AG08396 (cell line): ENCODE measurements at places on chromosomes 2 and 18.

DNA sequence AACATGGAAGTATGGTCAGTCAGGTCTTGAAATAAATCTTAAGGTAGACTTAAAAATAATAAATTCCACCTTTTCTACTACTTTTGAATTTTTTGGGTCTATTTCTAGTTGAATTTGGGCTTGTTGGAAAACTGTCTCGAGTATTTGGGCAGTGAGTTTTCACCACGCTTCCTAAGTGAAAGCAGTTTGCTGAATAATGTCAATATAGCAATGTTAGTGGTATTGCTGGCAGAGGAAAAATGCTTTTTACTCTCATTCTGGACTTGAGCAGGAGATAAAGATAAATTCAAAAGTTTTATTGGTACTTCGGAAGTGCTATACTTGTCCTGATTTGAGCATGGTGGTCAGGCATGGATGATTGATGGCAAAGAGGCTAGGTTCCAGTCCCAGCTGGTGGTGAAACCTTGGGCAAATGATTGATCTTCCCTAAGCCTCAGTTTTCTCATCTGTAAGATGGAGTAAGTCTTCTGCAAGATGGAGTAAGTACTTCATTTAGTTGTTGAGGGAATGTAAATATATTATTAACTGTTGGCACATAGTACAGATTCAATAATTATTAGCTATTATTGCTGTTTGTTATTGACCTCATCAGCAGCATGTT is 503.5 kb upstream of the ZEB2 start:
- no peak for DNase-seq

DNA sequence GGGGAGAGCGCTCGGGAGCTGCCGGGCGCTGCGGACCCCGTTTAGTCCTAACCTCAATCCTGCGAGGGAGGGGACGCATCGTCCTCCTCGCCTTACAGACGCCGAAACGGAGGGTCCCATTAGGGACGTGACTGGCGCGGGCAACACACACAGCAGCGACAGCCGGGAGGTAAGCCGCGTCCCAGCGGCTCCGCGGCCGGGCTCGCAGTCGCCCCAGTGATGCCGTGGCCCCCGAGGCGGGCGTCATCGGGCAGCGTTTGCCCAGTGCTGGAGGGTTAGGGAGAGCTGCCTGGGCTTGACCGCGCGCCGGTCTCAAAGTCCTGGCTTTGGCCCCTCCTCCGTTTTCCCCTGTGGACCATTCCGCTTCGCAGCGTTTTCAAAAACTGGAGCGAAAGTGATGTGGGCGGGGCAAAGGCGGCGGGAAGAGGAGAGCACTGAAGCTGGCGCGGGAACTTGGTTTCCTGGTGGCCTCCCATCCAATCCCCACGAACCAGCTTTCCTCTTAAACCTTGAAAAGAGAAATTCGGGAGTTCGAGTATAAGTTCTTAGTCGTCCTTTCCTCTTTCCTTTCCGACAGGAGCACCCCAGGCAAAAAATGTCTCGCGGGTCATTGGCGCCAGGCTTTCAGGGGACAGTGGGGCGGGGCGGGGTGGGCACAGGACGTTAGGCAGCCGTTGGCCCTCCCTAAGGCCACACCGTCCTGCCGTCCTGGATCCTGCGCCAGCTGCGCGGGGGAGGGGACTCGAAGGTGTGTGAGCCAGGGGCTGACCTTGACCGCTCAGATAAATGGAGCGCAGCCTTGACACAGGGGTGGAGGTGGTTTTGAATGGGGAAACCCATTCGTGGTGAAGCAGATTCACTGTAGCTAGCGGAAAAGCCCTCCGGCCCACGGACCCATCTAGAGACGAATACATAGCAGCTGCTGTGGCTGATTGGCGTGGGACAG is 821 bp downstream of the TYMS start:
- DNase-seq = peak; percentile 93

DNA sequence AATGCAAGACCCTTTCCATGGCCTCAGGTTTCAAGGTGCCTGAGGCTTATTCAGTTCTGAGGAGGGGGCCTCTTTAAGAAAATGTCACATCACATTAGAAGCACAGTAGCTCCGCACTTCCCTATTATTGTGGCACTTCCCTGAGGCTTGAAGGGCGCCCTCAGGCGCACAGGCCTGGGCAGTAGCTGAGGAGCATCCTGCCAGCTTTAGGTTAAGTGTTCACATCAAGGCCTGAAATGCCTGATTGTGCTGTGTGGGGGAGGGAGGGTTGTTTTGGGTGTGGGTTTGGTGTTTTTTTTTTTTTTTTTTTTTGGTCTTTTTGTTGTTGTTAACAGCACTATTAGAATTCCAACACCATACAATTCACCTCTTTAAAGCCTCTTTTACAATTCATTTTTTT is 107.9 kb downstream of the CABLES1 start:
- no peak for DNase-seq

DNA sequence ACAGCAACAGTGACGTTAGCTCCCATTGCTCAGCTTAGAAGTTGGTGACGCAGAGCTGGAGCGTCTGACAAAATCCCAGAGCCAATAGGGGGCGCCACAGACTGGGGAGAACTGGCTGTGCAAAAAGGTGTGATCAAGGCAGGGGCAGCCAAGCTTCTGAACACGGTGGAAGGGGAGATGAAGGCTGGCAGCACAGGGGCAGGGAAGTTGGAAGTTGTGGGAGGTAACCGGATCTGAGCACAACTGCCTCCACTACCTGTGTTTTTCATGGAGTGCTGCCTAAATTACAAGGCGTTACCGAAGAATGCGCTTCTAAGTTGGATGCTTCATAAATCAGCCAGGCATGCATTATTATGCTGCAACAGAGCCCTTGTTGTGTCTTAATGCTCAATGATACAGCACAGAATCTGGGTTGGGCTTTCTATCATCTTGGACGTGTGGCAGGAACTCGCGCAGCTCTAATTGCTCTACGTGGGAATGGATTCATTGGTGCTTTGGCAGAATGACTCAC is 370.0 kb downstream of the SLC4A3 start:
- DNase-seq = no peak

- DNase-seq = no peak
Observed at GRCh38 chr2:50452056-50452455, 579.9 kb downstream of the NRXN1 start.

DNA sequence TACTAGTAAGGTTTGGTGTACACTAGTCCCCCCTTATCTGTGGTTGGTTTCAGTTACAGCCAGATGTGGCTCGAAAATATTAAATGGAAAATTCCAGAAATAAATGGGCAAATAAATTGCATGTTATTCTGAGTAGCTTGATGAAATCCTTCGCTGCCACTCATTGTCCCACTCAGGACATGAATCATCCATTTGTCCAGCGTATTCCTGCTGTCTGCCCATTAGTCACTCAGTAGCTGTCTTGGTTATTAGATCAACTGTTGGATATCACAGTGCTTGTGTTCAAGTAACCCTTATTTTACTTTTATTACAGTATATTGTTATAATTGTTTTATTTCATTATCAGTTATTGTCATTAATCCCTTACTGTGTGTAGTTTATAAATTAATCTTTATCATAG is 21.7 kb downstream of the ZDBF2 start:
- DNase-seq = no peak

DNA sequence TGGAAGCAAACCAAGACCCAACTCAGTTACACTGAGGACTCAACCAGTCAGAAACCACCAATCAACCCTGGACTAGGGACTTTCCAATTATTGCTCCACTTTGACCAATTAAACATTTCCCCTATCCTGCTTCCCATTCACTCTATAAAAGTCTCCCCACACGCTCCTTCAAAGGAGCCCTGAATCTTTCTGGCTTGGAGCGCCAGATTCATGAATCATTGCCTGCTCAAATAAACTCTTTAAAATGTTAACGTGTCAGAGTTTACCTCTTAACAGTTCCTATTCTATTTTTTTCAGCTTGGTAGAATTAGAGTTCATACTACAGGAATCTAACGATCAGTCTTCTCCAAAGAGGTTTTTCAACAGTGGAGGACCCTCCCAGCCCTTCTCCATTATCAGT is 20.7 kb upstream of the SULT1C2 start:
- peak; percentile 29 for DNase-seq

DNA sequence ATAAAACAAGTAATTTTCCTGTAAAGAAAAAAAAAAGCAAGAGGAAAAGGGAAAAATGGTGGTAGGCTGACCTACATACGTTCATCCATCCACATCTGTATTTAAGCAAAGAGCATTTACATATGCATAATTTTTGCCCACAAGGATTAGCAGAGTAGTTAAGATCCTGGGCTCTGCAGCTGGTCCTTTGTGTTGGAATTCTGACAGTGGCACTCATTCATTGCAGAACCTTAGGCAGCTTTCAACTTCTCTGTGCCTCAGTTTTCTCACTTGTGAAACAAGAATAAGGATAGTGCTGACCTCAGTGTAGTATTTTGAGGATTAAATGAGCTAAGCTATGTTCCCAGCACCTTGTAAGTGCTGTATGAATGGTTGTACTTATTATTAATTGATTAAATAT is 211.3 kb downstream of the ARL4C start:
- no peak for DNase-seq

GRCh38 chr2:119291588-119292167 is 68.0 kb downstream of the STEAP3 start:
- DNase-seq = no peak

GRCh38 chr2:8543060-8543382 is 138.8 kb upstream of the ID2 start:
- no peak for DNase-seq

GRCh38 chr2:118565301-118565700 is 282.1 kb downstream of the EN1 start:
- DNase-seq = no peak

DNA sequence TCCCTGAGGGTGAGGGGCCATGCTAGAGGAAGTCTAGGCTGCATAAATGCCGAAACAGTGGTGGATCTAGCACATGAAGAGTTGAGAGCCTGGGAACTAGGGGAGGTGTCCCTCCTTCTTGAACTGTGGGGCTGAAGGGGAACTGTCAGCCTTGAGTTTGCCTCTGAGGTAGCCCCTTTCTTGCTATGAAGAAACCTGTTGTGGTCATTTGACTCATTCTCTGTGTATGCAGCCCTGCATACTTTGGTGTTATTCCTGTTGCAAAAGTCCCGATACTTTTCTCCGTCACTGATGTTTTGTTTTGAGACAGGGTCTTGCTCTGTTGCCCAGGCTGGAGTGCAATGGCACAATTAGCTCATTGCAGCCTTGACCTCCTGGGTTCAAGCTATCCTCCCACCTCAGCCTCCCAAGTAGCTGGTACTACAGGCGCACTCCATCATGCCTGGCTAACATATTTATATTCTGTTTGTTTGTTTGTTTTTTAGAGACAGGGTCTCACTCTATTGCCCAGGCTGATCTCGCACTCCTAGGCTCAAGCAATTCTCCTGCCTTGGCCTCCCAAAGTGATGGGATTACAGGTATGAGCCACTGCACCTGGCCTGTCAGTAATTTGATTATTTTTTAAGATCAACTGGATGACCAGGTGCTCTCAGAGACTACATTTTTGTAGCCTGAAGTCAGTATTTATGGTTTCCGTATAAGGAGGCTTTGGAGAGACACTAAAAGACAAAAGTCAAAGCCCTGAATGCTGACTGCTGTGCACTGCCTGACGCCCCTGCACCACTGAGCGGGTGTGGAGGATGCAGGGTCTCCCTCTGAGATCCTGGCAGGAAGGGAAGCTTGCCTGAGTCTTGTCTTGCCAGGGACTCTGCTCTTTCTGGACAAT is 126.0 kb upstream of the MSH6 start:
- no peak for DNase-seq

GRCh38 chr2:148667113-148667836 is 22.7 kb downstream of the EPC2 start:
- no peak for DNase-seq

DNA sequence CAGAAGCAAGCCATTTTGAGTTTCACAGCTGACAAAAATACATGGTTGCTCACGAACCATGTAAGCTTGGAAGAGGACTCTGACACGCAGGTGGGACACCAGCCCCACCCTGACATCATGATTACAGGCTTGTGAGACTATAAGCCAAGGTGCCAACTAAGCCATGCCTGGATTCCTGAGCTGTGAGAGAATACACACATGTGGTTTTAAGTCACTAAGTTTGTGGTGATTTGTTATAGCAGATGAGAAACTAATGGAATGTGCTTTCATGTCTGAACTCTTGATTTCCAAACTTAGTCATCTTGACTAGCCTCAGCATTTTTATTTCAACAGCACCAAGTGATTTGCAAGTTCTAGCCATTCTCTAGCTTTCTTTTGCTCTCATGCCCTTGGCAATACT is 676.1 kb upstream of the CELF4 start:
- DNase-seq = no peak

- DNase-seq = no peak
Observed at GRCh38 chr2:241635756-241636155, 1.2 kb downstream of the THAP4 start.

DNA sequence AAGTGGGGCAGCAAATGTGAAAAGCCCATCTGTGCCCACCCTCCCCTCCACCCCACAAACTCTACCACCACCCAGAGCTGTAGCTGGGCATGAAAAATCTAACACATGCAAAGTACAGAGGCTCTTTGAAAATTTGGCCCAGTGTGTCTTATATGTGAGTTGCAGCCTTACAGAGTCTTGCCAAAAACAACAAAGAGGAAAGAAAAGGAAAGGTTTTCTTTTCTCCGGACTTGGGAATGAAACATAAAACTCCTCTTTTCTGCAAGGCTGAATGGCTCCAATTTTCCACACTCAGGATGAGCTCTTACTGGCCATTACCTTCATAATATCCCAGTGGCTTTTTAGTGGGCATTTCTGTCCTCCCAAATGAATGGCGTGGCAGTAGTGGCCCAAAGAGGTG is 27.9 kb upstream of the POU3F3 start:
- DNase-seq = no peak

- DNase-seq = no peak
Observed at GRCh38 chr2:45709137-45709536, 57.7 kb downstream of the PRKCE start.

DNA sequence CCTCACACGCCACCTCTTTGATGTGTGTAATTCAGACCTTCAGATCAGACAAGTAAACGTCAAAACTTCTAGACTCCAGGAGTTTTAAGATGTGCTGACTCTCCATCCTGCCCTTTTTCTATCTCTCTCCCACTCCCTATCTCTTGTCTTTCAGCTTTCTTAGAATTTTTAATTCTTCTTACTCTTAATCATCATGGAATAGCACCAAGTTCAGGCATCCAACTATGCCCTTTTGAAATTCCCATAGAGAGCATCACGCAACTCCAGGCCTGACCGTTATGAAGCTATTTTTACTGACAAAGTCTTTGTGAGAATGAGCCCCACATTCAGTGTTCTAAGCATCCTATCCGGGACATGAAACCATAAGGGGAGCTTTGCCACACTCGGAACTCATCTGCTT is 62.6 kb downstream of the CTAGE1 start:
- no peak for DNase-seq

- no peak for DNase-seq
Observed at GRCh38 chr2:234451242-234451641, 45.6 kb downstream of the ARL4C start.
